Activated CD4-positive, CD25-positive, alpha-beta regulatory T cell treated with anti-CD3 and anti-CD28 coated beads, Interleukin-2, amount 50 U/mL, for 24 hours (primary cell): ENCODE measurements at places on chromosomes 3 and 15.

- ATAC-seq, result no peak
These were observed 2.3 kb upstream of the ANKRD63 start for GRCh38 chr15:40285151-40285550.

DNA sequence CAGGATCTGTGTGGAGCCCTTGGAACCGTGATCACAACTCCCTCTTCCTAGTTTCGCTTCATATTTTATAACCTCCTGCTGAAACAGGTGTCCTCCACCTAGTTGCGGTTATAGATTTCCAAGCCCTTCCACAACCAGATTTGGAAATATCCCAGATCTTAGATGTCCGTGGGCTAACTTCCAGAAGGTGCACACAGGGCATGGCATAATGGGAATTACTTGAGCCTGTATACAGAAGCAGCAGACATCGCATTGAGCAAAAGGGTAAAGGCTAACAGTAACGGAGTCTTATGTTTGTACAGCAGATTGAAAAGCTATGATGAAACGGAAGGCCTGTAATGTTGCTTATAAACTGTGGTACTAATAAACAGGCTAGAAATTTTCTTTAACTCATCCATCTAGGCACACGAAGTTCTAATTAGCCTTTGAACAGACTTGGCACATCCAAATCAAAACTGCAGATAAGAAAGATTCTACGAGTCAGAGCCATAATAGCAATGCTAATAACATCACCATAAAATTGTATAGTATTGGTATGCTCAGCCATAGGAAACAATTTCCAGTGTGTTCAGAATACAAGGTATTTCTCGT, 1.2 kb upstream of the USF3 start:
- no peak for ATAC-seq

- ATAC-seq, result peak; percentile 30
These were observed 180.3 kb upstream of the TSC22D2 start for GRCh38 chr3:150227839-150228238.

DNA sequence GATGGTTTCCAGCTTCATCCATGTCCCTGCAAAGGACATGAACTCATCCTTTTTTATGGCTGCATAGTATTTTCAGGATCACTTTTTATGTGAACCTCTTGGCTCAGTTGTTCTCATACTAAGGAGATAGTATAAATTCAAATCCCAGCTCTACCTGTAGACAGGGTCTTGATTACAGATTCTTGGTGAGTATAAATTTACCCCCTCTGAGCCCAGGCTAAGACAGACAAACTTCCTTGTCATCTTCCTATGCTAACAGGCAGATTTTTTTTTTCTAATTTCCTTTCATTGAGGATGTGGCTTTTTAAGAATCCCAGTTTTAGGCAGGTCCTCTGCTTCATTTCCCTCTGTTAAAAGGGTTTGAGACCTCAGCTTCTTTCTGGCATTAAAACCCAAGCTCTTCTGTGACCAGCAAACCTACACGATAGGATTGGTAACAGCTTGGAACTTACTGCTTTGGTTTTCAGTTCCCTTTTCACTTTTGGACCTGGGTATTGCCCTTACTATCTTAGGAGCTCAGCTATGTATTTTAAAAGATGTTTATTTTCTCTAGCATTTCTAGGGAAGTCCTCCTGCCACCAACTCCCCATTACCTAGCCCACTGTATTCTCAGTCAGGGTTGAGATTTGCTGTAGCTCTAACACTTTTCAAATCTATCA, 72.5 kb downstream of the VPS8 start:
- no peak for ATAC-seq

GRCh38 chr3:53238886-53239285, 16.9 kb downstream of the TKT start:
- no peak for ATAC-seq

DNA sequence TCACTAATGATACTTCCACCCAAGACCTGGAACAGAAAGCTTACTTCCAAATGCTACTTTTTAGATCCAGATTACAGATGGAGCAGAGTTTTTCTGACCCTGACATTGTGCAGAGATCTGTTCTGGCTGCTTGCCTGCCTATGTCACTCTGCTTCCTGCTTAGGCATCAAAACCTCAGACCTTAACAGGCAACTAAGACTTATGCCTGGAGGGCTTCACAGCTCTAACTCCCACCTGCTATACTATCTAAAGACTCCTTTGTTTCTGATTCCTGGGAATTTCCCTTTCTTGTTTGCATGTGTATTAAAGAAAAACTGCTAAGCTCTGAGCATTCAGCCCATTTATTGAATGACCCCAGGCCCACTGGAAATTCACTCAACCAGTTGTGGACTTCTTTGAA, 157.4 kb upstream of the NPHP3 start:
- no peak for ATAC-seq

GRCh38 chr3:76138921-76139320, 353.6 kb upstream of the ZNF717 start:
- no peak for ATAC-seq

DNA sequence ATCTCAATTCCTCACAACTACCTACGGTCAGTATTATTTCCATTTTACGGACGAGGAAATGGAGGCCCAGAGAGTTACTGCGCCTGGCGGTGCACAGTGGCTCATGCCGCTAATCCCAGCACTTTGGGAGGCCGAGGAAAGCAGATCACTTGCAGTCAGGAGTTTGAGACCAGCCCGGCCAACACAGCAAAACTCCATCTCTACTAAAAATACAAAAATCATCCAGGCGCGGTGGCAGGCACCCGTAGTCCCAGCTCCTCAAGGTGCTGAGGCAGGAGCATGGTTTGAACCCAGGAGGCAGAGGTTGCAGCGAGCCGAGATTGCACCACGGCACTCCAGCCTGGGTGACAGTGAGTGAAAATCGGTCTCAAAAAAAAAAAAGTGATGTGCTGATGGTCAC, 187.3 kb downstream of the XXYLT1 start:
- ATAC-seq, result no peak

- peak; percentile 1 for ATAC-seq
These were observed 763 bp downstream of the GOLGB1 start for GRCh38 chr3:121748680-121749275.

DNA sequence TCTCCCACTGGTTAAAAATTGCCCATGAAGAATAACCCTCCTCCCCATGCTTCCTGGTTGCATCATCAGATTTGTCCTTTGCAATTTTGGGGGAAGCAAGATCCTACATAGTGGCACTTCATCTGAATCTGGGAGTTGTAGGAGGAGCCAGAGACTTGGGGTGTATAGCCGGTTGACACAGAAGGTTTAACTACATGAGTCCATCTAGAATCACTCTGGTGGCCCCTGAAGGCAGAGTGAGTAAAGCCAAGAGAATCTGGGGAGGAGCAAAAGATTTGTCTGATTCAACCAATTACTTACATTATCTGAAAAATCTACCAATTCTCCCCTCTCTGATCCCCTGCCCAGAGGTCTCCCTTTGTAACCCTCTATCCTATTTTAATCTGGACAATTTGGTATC, 50.1 kb downstream of the SYN2 start:
- ATAC-seq, result no peak

DNA sequence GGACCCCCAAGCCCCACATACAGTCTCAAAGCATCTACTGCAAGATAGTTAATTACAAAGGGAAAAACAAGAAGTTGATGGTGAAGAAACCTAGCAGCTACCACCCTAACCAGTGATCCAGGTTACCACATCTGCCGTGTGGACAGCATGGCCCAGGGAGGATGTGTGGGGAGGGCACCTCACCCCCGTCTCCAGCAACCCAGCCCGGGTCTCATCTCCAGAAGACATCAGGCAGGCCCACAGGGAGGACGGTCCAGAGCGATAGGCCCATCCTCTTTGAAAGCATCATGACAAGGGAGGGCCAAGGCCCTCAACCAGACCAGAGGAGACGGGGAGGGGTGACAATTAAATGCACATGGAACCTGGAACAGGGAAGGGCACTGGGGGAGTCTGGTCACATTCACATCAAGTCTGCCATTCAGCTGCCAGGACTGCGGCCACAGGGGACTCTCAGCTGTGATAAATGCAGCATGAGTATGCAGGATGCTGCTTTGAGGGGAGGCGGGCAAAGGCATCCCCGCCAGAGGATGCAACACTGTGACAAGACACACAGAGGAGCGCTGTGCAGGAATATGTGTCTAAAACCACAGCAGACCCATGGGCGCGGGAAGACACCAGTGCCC, 18.8 kb downstream of the ZXDC start:
- no peak for ATAC-seq

- no peak for ATAC-seq
These were observed 236.8 kb downstream of the OPA1 start for GRCh38 chr3:193829781-193830180.

- no peak for ATAC-seq
These were observed 7.8 kb downstream of the ANPEP start for GRCh38 chr15:89806559-89807550.

DNA sequence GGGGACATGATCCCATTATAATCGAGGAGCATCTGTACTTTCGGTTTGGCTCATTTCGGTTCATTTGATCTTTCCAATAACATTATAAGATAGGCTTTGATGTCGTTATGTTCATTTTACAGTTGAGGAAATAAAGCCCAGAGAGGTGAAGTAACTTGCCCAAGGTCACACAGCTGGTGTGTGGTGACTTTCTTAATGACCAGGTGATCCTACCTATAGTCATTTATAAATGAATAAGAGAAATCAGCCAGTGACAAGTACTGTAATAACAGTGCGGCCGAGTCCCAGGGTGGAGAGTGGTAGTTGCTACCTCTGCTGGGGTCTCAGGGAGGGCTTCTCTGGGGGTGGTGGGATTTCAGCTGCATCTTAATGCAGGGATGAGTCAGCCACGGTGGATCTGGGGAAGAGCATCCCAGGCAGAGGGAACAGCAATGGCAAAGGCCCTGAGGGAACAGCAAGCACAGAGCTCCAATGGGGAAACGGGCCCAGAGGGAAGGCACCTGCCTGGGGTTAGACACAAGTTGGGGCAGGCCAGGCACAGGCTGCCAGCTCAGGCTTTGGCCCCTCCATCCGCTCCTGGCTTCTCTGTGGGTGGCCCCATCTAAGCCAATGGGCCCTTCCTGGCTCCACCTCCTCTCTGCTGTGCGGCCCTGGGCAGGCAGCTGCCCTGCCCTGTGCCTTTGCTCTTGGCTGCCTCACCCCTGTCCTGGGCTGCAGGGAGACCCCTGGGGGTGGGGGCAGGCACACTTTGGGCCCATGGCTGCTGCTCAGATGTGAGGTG, 1.1 kb upstream of the FBLN2 start:
- no peak for ATAC-seq

DNA sequence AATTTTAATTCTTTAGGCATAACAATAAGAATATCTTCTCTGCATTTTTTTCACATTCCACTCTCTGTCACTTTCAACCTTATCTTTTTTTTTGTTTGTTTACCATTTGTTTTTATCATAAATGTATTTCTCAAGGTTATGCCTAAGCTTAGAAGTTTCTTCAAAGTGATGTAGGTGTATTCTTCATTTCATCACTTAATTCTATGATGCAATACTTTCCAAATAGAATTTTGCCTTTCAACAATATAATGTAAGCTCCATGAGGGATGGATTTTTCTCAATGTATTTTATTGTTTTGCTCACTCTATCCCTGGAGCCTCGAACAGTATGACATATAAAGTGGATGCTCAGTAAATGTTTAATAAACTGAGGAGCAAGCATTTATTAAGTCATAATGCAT, 444.9 kb downstream of the EPHA6 start:
- ATAC-seq, result no peak

GRCh38 chr3:38345879-38346586, 552 bp upstream of the XYLB start:
- ATAC-seq, result no peak

GRCh38 chr15:99443768-99444446, 121.9 kb upstream of the MEF2A start:
- no peak for ATAC-seq

DNA sequence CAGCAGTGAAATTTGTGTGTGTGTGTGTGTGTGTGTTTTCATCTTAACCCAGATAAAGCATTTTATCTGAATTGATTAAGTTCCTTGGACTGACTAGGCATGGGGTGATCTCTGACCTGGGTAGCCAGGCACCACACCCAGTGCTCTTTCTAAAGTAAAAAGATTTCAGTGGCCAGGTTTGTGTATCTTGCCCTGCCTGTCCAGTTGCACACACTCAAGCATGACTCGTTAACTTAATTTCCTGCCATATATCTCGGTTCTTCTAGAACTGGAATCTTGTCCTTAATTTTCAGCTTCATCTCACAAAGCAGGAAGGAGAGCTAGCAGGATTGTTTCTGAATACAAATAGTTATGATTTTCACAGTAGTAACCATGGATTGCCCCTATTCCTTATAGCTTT, 17.0 kb downstream of the TM4SF18 start:
- no peak for ATAC-seq

DNA sequence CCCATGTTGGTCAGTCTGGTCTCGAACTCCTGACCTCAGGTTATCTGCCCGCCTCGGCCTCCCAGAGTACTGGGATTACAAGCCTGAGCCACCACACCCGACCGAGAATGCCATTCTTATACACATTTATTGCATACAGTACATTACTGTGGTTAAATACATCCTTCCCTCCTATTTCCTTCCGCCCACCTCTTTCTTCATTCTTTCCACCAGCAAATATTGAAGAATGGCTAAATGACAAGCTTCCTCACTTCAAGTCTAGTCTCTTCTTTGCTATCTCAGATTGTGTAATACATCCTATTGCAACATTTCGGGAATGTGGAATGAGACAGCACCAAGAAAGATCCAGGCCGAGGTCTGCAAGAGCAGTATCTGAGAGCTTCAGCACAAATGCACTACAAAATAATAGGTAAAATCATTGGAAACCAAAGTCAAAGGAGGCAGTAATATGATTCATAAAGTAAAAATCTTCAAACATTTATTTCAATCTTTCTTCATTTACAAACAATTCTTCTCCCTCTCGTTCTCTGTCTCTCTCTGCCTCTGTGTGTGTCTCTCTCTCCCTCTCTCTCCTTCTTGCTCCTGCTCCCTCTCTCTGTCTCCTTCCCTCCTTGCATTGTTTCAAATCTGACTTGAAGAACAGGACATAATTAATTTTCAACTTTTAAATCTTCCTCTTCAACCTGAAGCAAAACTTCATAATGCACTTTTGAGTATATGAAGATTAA, 94.7 kb upstream of the TGFBR2 start:
- ATAC-seq, result no peak

DNA sequence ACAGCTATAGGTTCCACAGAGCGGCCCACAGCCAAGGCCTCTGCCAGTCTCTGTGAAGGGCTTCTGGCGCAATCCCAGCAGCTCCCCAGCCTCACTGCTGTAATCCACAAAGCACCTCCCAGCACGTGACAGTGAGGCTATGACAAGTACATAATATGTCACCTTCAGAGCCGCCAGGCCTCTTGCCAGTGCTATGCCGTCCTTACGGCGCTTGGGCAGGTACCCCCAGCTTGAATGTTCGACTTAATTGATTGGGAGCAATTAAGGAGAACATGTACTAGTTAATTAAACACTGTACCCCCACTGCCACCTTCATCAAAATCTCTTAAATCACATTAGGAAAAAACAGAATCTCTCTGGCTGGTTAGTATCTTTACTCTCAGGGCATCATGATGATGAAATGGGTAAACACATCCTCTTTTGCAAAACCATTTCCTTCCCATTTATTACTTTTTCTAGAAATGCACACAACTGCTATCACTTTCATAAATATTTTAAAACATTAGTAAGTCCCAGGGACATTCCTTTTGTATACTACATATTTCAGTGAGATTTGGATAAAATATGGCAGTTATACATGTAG, 169.9 kb downstream of the XXYLT1 start:
- ATAC-seq, result no peak
